Stimulated activated CD8-positive, alpha-beta memory T cell treated with anti-CD3 and anti-CD28 coated beads, Interleukin-15, amount 100 ng/mL, for 24 hours (primary cell): ENCODE measurements at places on chromosomes 11 and 22.

DNA sequence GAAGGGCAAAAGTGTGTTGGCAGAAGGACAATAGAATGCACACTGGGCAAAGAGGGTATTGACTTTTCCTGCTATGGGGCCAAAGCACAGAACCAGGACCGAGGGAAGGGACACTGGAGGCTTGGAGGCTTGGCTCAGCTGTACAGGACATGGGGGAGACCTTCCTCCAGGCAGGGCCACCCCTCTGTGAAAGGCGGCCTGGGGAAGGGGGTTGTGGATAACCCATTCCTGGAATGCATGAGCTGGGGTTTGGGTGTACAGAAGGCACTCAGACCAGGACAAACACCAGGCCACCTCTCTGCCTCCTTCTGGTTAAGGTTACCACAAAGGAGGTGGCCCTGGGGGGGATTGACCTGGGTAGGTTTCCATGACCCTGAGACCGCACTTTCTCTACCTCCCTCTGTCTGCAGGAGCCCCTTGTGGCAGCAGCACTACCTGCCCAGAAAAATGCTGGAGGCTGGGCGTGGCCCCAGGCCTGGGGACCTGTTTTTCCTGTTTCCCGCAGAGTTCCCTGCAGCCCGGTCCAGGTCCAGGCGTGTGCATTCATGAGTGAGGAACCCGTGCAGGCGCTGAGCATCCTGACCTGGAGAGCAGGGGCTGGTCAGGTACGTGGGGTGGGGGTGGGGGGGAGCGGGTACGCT is 9.6 kb downstream of the P2RY2 start:
- DNase-seq = no peak

GRCh38 chr11:19849947-19850593 is 137.4 kb downstream of the NAV2 start:
- DNase-seq = no peak

GRCh38 chr22:31044262-31044861 is 36.8 kb upstream of the SMTN start:
- no peak for DNase-seq

DNA sequence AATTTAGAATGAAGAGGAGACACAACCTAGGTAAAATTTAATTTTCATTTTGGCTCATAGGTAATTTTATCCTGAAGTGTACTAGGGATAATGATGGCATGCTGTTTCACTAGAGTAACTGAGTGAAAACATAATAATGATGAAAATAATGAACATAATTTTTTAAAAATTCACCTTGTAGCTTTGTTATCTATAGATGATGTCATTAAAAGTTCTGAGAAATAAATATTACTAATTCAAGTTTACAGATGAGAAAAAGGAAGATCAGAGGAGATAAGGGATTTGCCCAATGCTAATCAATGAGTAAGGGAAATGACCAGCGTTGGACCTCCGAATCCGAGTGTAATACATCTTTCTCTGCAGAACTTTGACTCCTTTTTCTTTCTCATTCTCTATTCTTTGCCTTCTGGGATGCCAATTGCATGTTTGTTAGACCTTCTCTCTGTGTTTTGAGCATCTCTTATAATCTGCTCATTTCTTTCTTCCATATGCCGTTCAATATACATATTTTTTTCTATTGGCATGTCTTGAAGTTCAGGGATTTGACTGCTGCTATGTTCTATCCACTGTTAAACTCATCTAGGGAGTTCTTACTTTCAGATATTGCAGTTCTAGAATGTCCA is 186.5 kb downstream of the SNX19 start:
- DNase-seq = no peak
